ENCODE measurements at places on chromosomes 2 and 18.

DNA sequence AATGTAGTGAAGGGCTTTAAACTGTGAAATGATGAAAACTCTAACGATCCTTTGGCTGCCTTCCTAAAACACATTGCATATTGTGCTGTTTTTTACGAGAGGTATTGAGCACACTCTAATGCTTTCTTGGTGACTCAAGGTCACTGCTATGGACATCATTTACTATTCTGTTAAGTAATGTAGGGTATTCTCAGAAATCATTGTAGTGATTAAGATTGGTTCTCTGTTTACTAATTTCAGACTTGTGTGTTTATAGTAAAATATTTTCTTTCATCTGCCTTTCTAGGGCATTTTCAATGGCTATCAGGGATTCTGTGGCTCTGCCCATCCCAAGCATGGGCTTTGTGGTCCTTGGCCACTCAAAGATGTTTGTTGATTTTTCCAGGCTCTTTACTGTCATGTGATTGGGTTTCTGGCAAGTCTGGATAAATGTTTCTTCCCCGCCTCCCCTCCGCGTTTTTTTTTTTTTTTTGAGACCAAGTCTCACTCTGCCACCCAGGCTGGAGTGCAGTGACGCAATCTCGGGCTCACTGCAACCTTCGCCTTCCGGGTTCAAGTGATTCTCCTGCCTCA, 29.3 kb downstream of the UBE2F start:
- DNase-seq: no peak

DNA sequence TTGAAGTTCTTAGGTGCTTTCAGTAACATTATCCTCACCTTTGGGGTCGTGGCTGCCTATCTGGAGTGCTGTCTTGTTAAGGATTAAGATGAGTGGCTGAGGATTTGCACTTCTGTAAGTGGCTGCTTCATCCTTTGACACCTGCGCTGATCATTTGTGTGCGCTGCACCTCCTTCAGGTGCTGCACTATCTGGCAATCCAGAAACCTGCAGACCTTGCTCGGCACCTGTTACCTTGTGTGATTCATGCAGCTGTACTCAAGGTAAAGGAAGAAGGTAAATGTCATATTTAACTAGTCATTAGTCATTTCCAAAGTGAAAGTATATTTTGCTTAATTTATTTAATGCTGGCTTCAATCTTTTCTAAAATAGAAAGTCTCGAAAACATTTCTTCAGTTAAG, 110.3 kb downstream of the RAB3GAP1 start:
- no peak for DNase-seq

GRCh38 chr2:42345986-42346385, 15.0 kb downstream of the COX7A2L start:
- no peak for DNase-seq

GRCh38 chr2:216116418-216116817, 7.3 kb downstream of the XRCC5 start:
- DNase-seq: no peak

DNA sequence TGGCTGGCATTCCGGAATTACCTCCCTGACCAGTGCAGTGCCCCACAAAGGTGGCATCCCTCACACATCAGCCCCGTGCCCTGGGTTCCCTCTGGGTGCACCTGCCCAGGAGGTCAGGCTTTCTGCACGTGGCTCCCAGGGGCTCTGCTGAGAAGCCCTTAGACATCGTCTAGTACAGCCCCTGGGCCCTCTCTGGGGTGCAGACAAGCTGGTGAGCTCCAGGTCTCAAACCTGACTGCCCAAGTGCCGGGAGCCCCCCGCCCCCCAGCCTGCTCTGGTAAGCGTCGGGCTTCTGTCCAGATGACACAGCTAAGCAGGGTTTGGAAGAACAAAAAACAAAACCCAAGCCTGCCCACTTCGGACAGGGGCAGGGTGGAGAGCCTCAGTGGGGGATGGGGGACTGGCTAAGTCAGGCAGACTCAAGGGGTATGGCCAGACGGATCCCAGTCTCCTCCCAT, 20.2 kb downstream of the TWIST2 start:
- DNase-seq: no peak

- DNase-seq: no peak
These were observed 385.1 kb upstream of the MEX3C start for GRCh38 chr18:51582551-51582950.

DNA sequence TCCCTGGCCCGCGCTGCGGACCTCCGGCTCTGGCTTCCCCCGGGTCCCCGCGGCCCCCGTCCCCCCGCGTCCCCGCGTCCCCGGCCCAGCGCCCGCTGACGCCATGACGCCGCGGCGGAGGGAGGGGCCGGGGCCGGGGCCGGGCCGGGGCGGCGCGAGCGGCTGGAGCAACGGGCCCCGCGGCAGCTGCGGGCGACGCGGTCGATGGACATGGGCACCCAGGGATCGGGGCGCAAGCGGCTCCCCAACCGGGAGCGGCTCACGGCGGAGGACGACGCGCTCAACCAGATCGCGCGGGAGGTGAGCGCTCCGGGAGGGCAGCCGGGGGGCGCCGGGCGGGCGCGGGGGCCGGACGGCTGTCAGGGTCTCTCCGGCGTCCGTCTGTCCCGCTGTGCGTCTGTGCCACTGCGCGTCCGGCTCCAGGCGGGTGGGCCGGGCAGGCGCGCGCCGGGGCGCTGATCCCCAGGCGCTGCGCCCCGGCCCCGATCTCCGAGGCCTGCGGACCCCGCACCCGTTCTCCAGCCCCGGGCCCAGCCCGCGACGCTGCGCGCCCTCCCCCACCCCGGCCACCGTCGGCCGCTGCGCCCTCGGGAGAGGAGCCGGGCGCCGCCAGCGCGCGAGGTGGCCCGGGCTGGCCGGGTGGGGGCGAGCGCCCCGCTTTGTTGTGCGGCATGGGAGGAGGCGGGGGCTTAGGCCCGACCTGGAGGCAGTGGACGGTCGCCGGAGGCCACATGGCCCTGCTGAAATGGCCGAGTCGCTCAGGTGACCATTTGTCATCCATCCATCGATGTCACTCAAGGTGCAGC, at the start of gene LRRFIP1:
Gene LRRFIP1, plus strand, starts transcription at position 147 of the 806 bp plus-strand sequence. Its CDS starts 58 bp downstream, at position 205.
- DNase-seq: no peak

DNA sequence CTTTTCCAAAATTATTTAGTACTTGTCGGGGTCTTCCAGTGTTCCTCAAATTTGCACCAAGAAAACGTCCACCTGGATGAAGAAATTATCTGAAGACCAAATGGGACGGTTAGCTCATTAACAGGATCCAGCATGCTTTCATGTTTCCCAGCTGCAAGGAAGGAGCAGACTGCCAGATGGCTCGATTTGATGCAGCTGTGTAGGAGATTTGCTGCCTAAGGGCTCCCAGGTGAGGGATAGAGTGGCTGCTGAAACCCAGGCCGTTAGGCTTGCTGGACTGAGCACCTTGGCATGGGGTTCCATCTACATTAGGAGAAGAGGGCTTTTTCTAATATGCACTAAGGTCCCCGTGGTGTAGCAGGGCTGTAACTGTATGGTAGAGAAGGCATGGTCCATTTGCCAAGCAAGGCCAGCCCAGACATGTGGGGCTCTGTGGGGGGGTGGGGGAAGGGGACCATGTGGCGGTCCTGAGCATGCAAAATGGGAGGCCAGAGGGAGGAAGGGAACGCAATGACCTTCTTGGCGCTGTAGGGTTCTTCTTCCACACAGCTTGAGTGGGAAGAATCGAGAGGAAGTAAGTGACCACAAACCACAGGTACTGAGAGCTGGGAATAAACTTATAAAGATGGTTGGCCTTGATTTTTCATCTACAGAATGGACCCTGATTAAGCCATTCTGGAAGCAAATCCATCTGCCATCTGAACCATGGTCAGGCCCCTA, 144.0 kb downstream of the TMEM163 start:
- DNase-seq: no peak

- DNase-seq: peak; percentile 31
These were observed 10.3 kb downstream of the ITGA6 start for GRCh38 chr2:172437419-172438341.

GRCh38 chr2:218508299-218508698, 59.9 kb downstream of the USP37 start:
- DNase-seq: no peak

- DNase-seq: peak; percentile 69
These were observed 456.9 kb upstream of the TNP1 start for GRCh38 chr2:217316743-217317142.

- DNase-seq: no peak
These were observed 6.8 kb upstream of the ANKRD62 start for GRCh38 chr18:12086677-12087470.

DNA sequence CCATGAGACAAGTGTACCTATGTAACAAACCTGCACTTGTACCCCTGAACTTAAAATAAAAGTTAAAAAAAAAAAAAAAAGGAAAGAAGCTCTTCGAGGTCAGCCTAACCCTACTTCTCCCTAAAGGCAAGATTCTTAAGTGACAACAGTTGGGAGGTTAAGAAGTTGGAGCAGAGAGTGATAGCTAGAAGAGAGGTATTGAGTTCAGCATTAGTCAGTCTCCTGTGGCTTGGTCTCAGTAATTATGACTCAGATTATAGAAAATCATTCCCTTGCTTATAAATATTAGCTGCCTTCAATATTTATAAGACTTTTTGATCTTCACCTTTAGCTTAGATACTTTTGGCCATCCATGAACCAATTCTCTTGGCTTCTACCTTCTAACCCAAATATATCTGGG, 926.8 kb upstream of the SLC39A10 start:
- DNase-seq: no peak

- DNase-seq: no peak
These were observed 13.7 kb upstream of the SERPINB11 start for GRCh38 chr18:63689064-63689463.

All from SIG-M5 (cell line).